ENCODE measurements at places on chromosomes 5 and 9. TPM values are rescaled to one million over a fixed set of nuclear protein-coding genes. Genes with fewer than 3 reads are reported as not detected.
A peak's percentile ranks its signal among the peaks of the same experiment; 100 is the strongest.

DNA sequence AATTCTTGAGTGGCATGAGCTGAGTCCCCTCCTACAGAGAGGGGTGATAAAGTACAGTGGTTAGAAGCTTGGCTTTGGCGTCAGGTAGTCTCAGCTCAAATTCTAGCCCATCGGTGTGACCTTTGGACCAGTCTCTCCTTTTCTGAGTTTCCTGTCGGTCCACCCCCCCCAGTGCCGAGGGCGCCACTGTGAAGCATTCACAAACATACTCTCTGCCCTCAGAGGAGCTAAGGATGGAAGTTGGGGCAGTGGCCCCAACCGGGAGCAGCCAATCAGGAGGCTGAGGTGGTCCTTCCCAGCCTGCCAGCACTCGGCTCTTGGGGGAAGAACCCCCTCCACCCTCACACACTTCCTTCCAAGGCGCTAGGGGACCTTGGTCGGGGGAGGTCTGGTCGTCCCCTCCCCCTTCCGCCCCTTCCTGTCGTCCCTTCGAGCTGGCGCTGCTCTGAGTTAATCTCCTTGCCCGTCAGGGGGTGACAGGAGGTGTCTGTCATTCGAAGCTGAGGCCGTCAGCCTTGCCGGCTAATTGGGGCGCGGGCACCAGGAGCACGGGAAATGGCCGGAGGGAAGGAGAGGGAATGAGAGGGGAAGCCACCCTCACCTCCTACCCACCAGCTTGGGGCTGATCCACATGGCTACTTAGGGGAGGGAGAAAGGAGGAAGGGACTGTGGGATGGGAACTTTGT, 53.0 kb downstream of the CXXC5 start:
- no peak for DNase-seq

CENPK gene
- 23.9 TPM for polyA plus RNA-seq

GNE gene
- polyA plus RNA-seq: 6.9 TPM

DNA sequence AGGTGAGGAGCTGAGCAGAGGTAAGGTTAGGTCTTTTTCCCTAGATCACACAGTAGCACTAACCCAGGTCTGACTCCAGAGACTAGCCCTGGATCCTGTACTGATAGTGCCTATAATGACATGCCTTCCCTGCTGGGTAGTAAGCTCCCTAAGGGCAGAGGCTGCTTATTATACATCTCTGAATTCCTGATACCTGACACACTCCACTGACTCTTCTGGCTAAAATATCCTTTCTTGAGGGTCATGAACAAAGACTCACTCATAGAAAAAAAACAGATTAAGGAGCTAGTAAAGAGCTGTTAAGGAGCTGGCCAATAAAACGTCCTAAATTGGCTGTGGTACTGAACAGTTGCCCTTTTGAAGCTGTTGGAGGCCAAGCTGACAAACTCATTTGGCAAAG, 149.0 kb upstream of the ITGA1 start:
- DNase-seq: no peak

DNA sequence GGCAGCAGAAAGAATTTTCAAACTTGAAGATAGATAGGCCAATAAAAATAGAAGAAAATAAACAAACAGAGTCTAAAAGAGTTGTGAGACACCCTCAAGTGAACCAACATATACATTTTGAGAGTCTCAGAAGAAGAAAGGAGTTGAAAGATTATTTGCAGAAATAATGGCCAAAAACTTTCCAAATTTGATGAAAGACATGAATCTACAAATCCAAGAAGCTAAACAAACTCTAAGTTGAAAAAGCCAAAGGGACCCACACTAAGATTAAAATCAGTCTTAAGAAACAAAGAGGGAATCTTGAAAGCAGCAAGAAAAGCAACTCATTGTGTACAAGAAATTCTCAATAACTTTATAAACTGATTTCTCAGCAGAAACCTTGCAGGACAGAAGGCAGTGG, 137.0 kb downstream of the SAXO1 start:
- no peak for DNase-seq

EMB gene
- 0.20 TPM for polyA plus RNA-seq

- DNase-seq: peak; percentile 37
These were observed 681.8 kb downstream of the SEMA5A start for GRCh38 chr5:8864053-8864452.

DNA sequence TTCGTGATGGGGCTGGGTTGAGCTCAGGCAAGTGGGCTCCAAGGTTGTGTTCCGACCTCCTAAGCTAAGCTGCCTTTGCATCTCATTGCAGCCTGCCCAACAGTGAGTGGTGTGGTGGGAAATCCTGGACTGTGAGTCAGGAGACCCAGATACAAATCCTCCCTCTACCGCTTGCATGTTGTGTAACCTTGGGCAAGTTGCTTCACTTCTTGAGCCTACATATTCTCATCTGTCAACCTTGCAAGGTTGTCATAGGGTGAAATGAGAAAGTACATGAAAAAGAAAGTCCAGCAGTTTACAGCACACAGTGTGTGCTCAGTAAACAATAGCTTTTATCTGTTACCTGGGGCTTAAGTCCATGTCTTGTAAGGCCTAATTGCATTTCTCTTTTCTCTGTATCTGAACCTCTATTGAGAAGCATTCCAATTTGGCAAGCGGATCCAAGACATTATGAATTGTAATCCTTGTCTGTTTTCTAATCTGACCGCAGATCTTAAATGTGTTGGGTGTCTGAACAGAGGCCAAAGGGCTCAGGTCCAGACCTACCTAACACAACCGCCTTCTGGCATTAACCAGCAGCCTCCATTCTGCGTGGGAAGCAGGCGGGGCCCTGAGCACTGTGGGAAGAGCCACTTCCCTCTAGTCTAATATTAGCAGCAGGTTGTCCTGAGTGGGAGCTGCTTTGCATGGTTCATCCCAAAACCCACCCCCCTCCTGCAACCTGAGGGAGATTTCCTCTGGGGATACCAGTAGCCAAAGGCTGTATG, 1.8 kb upstream of the GALNT12 start:
- DNase-seq: peak; percentile 77

GRCh38 chr9:5629312-5630080, 589 bp downstream of the RIC1 start:
- peak; percentile 73 for DNase-seq

HTR1A gene
- polyA plus RNA-seq: not detected
